ENCODE measurements at places on chromosomes 2 and 18.

GRCh38 chr2:158391876-158392275, 64.7 kb downstream of the CCDC148 start:
- no peak for DNase-seq

DNA sequence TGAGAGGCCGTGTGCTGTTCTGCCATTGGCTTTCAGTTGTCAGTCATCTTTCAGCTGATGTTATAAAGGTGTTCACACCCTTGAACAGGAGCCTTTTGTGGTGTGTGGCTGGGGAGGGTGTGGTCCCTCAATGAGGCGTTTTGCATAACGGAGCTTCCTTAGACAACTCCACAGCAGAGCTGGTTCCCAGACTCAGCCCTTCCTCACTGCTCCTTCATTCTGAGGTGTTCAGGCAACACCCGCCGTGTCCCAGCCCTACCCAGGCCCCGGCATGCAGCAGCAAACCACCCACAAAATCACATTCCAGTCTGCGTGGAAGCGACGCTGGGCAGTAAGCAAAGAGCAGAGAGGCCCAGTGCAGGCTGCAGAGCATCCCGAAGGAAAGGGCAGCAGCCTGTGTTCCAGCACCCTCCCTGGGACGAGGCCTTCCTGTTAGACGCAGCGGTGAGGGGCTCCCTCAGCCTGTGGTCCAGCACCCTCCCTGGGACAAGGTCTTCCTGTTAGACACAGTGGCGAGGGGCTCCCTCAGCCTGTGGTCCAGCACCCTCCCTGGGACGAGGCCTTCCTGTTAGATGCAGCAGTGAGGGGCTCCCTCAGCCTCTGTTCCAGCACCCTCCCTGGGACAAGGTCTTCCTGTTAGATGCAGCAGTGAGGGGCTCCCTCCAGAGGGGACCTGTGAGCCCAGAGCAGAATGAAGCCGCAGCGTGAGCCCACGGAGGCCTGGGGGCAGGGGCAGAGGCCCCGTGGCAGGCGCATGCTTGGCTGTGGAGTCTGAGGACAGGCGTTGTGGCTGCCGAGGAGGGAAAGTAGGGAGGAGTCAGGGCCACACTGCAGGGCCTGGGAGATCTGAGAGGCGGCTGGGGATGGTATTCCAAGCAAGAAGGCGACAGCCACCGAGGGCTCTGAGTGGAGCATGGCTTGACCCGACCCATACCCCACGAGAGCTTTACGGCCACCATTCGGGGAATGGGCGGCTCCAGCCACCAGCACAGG, 201.8 kb upstream of the HDAC4 start:
- peak; percentile 53 for DNase-seq

DNA sequence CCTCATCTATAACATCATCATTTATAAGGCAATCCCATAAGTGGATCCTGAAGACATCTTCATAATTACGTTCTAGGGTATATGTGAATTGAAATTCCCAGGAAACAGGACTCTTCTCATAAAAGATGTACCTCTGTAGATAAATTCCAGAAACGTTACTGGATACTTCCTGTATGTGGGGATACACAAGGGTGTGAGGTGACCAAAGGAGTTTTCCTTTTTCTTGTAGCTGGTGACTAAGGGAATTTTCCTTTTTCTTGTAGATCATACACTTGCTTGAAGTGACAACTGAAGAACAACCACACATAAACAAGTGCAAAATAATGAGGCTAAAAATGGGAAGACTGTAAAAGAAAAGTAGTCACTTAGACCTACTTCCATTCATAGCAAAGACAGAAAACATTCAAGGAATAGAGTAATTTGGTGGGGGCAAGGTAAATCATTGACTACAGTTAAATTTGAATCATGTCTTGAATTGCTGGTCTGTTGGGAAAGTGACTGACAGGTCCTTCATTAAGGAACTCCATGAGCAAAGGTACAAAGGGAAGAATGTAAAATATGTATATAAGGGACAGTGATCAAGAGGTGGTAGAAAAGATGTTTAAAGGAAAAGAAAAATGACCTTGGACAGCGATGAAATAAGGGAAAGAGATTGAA, 53.2 kb upstream of the UBE2E3 start:
- DNase-seq: no peak

DNA sequence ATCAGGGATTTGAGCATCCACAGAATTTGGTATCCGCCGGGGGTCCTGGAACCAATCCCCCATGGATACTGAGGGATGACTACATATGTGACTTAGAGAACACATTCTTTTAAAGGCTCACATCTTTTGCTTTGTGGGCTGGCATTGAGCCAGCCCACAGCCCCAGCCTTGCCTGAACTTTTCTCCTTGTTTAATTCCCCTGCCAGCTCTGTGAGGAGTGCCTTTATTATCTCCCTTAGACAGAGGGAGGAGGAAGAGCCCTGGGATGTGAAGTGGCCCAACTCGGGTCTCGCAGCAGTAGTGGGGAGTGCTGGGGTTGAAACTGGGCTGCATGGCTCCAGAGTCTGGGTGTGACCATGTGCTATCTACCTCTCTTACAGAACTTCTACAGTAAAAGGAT, 7.6 kb downstream of the TTC39C start:
- no peak for DNase-seq

DNA sequence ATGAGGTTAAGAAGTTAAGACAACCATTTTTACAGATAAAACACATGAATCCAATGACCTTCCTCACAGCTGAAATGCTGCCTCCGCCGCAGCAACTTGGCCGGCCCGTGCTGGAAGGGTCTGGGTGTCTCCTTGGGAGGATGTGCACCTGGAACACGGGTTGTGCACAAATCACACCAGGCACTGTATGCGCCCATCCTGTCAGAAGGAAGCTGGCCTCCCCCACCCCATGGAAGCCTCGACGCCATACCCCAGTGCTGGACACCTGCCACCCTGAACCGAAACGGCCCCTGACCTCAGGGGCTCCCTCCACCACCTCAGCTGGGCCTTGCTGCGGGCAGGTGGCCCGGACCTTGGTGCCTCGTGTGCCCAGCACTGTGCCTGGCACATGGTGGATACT, 111.8 kb downstream of the PXDN start:
- no peak for DNase-seq

- DNase-seq: no peak
Measured at GRCh38 chr2:98205889-98206288, 118.9 kb downstream of the VWA3B start.

GRCh38 chr18:53142005-53142404, 802.0 kb downstream of the DCC start:
- DNase-seq: no peak

GRCh38 chr18:3340682-3341097, 78.8 kb downstream of the MYL12B start:
- DNase-seq: no peak

DNA sequence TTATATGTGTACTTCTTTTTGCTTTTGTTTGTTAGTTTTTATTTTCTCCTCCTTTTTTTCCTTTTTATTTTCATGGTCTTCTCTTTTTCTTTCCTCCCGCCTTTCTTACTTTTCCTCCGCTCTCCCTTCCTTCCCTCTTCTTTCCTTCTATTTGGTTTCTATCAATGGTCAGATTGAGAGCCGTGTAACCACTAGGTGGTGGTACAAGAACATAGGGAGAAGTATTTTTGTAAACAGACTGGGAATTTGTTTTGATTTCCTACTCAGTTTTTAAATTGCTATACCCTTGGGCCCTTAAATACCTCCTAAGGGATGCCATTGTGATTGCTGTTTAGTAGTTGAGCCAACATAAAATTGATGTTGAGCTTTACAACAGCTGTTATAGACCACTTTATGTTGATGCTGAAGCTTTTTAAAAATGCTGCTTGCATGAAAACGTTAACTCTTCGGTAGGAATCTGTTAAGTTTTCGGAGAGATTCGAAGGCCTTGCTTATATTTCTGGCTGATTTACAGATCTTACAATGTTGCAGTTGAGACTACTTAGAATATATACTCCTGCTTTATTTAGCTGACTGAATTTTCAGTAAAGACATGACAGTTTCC, 124.2 kb downstream of the UBE2E3 start:
- peak; percentile 67 for DNase-seq

DNA sequence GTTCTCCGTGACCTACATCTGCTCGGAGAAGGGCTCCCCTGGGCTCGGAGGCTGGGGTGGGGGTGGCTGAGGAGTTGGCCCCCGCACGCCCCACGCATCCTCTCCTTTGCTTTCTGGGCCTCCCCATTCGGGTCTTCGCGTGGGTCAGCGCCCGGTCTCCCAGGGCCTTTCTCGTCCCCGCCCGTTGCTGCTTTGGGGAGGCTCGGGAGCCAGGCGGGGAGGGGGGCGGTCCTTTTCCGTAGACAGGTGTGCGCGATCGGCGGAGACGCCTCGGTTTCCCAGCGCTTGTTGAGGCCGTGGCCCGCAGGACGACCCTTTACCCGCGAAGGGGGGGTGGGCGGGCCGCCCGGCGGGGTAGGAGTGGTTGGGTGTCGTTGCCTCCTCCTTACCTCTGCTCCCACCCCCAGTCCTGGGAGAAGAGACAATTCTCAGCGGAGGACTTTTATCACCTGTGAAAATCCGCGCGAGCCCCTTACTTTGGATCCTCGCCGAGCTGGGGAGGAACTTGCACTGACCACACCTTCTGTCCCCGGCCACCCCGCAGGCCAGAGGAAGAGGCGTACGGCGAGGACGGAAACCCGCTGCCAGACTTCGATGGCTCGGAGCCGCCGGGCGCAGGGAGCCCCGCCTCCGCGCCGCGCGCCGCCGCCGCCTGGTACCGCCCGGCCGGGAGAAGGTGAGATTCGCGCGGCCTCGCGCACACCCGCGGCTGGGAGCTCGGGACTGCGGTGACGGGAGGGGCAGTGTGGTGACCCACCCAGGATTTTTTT, 2.6 kb downstream of the ADCYAP1 start:
- DNase-seq: no peak

GRCh38 chr2:238484522-238485452, 58.1 kb downstream of the ASB1 start:
- no peak for DNase-seq

DNA sequence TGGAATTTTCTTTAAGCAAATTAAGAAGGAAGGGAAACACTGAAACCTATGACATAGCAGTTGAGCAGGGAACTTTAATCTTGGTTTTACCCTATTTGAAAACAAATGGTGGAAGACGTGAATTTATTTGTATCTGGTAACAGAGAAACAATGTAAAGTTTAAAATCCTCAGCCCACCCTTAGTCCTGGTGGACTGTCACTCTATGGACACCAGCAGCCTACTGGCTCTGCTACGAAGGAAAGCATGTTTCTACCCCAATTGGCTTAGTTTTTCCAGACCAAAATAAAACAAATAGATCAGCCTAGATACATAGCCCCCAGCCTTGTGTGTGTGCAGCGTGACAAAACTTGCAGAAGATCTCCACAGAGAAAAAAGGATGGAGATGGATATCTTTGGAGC, 7.4 kb downstream of the ZEB2 start:
- DNase-seq: no peak

DNA sequence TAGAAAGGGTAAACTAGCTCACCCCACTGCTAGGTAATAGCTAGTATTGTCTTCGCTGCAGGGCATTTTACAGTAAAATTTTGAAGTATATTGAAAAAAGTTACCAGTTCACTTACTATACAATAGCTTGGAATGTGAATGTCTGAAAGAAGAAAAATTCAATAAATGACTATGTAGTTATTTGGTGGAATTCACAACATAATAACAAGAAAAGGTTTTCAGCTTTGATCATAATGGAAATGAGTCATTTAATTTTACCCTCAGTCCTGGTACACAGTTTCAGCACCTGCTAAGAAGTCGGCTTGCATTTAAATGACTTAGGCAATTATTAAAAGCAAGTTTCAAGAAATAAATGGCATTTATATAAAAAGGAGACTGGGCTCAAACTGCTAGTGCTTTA, 90.4 kb downstream of the NUP35 start:
- DNase-seq: no peak

DNA sequence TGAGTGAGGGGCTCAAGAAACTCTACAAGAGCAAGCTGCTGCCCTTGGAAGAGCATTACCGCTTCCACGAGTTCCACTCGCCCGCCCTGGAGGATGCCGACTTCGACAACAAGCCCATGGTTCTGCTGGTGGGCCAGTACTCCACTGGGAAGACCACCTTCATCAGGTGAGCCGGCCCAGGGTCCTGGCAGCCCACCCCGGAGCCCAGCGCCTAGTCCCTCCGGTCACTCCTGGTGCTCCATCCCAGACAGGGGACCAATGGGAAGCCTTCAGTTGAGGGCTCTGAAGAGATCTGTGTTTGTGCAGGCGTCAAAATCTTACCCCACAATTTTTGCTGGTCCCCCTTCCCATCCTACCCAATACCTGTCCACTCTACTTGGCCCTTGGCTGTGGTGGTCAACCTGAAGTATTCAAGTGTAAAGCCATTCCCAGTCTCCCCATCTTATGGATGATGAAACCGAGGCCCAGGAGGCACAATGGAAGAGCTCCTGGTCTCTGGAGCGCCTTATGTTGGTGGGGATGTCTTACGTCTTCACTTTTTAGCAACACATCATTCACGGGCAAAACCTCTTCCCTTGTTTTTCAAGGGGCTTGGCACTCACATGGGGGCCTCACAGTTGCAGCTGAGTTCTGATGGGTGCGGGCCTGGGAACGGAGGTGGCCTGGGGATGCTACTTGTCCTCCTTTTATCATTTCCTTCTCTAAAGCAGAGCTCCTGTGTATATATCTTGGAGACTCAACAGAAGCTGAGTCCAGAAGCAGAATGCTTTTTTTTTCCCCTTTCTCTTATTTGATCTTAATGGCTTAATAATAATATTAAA, 941 bp downstream of the EHD3 start:
- DNase-seq: no peak

- no peak for DNase-seq
Measured at GRCh38 chr18:77323640-77324299, 74.1 kb downstream of the GALR1 start.

DNA sequence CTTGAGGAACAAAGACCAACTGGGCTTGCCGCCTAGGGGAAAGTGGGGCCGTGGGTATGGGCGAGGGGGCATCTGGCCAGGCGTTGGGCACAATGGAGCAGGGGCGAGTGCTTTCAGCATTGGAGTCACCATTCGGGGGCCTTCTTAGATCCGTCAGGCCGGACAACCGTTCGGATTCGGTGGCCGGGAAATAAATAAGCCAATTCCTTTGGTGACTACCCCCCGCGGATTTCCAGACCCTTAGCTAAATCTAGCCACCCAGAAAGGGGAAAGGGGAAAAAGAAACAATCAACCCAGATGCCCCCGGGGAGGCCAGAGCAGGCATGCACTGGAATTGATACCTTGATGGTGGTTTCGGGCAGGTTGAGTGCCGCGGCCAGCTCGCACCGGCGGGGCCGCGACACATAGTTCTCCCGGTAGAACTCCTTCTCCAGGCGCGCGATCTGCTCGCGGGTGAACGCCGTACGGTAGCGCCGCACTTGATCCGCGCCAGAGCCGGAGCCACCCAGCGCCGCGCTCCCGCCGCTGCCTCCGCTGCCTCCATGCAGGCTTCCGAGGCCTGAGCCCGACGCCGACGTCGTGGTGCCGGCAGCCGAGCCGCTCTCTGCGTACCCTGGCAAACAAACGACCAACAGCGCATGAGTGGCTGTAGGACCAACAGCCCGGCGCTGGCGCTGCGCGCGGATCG, 1.8 kb downstream of the EVX2 start:
- DNase-seq: no peak

DNA sequence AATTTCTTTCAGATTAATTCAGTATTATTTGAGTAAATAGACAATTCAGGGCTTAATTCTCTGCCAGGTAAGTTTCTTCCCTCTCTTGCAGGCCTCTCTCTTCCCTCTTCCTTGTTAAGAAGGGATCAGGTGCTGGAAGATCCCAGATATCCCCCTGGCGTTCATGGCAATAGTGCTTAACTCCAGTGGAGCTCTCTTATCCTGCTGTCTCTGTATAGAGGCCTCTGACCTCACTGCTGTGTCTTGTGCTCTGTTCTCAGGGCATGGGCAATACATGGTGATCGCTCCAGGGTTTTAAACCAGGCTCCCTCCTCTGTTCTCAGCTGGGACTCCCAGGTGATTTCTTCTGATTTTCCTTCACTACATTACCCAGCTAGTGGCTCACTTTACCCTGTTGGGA, 226.8 kb downstream of the MC4R start:
- no peak for DNase-seq
